ENCODE measurements at places on chromosomes 5 and 9.

GRCh38 chr9:37650873-37651768, at the start of gene FRMPD1:
FRMPD1 (plus strand) TSS chr9:37650954; CDS start chr9:37692642, 41,688 bp downstream.
- DNase-seq = peak; percentile 7

- DNase-seq = peak; percentile 44
Observed at GRCh38 chr5:149765932-149766331, 35.8 kb downstream of the PPARGC1B start.

GRCh38 chr9:89183146-89183545, 4.5 kb upstream of the SHC3 start:
- no peak for DNase-seq

- no peak for DNase-seq
Observed at GRCh38 chr5:45295231-45295630, 400.9 kb downstream of the HCN1 start.

DNA sequence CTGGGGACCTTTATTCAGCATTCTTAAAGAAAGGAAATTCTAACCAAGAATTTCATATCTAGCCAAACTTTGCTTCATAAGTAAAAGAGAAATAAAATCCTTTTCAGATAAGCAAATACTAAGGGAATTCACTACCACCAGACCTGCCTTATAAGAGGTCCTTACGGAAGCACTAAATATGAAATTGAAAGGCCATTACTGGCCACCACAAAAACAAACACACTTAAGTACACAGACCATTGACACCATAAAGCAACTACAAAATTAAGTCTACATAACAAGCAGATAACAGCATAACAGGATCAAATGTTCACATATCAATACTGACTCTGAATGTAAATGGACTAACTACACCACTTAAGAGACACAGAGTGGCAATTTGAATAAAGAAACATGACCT, 361.4 kb upstream of the POU5F2 start:
- DNase-seq = no peak

DNA sequence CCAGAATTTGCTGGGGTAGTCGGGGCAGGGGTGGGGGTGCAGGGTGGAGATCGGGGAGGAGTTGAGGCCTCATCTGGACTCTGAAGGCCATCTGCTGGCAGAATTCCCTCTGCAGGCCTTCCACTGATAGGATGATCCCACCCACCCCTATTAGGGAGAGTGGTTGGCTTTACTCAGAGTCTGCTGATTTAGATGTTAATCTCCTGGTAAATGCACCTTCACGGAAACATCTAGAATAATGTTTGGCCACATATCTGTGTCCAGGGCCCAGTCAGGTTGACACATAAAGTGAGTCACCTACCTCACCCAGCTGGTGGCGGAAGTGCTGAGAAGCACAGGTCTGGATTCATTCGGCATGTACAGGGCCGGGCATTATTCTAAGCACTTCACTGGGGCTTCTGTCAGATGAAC, 50.0 kb downstream of the DAPK1 start:
- DNase-seq = no peak

- DNase-seq = no peak
Observed at GRCh38 chr5:66417781-66418180, 178.4 kb upstream of the MAST4 start.

DNA sequence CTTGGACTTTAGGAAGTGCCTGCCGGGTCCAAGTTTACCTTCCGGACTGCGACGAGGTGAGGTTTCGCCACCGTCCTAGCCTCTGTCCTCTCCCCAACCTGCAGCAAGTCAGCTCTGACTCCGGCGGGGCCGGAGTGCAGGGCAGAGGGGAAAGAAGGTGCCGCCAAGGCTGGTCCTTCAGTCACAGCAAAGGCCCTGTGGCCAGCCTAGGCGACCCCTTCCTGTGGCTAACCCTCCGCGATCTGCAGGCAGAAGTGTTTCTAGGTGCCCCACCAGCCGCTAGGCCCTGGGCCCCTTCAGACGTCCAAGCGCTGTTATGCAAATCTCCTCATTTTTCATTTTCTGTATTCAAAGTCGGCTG, 11.1 kb upstream of the NKX2-5 start:
- no peak for DNase-seq

GRCh38 chr9:109997682-109998081, 210.3 kb downstream of the C9orf152 start:
- DNase-seq = no peak

DNA sequence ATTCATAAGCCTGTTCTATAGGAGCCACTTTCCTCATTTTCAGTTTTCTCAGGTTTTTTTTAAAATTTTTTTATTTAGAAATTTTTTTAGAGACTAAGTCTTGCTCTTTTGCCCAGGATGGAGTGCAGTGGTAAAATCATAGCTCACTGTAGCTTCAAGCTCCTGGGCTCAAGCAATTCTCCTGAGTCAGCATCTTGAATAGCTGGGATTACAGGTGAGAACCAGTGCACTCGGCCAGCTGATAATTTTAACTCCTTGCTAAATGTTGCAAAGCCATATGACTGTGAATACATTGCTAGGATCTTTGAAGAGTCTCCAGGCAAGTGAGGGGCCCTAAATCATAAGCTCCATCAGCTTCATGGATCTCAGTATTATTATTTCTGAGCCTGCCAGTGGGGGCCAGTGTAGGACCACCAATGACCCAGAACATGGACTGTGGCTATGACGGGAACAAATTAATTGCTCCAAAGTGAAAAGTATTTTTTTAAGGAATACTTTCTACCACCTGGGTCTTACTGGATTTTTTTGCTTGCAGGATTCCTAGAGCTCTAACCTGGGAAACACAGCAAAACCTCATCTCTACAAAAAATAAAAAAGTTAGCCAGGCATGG, 5.7 kb upstream of the GAPVD1 start:
- DNase-seq = peak; percentile 12

- DNase-seq = no peak
Observed at GRCh38 chr9:84756731-84757130, 87.2 kb downstream of the NTRK2 start.

DNA sequence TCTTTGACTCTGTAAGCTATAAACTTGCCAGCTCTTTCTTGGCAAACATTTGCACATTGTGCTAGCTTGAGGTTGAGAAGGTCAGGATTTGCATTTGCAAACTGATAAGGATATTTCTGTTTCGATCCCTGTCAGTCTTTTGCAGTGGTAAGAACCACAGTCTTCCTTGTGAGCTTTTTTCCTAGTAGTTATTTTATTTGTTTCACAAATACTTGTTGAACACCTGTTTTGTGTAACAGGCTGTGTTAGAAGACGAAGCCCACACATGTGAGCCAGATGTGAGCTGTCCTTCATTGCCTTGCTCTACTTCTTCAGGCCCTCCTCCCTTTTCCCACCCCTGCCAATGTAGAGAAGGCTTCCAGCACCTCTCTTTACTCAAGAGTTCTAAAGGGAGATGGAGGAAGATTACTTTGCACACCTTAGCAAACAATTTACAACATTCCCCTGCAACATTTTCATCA, 327.0 kb upstream of the KLF4 start:
- no peak for DNase-seq

DNA sequence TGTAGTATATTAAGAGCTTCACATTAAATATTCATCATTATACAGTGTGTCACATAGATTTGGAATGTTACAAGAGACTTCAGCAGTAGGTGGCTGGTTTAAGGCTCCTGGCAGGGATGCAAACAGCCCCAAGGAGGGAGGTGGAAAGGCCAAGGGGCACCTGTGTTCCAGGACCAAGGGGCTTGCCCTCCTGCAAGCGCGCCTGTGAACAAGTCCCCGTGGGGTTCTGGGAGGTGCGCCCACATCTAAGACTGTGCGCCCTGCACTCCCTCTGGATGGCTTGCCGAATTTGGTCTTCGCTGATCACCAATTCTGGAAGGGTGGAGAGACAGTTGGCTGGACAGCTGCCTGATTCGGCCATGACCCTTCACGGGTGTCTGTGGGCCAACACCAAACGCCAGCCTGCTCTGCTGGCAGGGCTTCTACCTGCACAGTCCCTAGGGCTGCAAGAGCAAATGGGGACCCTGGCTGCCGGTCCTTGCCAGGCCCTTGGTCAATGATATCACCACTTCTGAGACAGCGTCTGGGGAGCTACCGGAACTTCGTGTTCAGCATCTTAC, 12.1 kb upstream of the SLC25A51 start:
- DNase-seq = no peak

GRCh38 chr9:31774571-31774970, 609.9 kb upstream of the ACO1 start:
- no peak for DNase-seq

- peak; percentile 51 for DNase-seq
Observed at GRCh38 chr9:28234894-28235277, 661.6 kb upstream of the C9orf72 start.

DNA sequence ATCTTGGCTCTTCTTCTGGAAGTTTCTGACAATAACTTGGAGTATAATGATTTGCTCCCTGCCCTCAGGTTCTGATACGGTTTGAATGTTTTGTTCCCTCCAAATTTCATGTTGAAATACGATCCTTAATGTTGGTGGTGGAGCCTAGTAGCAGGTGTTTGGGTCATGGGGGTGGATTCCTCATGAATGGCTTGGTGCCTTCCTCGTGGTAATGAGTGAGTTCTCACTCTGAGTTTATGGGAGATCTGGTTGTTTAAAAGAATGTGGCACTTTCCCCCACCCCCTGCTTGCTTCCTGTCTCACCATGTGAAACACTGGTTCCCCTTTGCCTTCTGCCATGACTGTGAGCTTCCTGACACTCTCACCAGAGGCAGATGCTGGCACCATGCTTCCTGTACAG, 103.0 kb upstream of the OSMR start:
- no peak for DNase-seq

- DNase-seq = peak; percentile 12
Observed at GRCh38 chr5:133967698-133968203, 674 bp downstream of the C5orf15 start.

GRCh38 chr9:137108608-137109249, 5.8 kb downstream of the DPP7 start:
- peak; percentile 11 for DNase-seq

- no peak for DNase-seq
Observed at GRCh38 chr9:82180711-82181110, 192.1 kb downstream of the SPATA31D1 start.

DNA sequence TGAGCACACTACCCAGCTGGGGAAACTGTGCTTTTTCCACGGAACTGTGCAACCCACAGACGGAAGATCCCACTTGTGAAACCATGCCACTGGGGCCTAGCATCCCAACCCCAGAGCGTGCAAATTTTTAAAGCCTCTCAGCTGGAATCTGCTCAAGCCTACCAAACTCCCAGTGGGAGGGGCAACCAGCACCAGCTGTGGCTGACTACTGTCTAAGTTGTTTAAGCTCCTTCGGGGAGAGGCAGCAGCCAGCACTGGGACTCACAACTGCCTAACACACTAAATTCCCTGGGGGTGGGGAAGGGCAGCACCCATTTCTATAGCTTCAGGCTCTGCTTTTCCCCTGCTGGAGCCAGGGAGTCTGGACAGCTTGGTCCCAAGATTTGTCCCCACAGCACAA, 287.6 kb upstream of the MSX2 start:
- no peak for DNase-seq

DNA sequence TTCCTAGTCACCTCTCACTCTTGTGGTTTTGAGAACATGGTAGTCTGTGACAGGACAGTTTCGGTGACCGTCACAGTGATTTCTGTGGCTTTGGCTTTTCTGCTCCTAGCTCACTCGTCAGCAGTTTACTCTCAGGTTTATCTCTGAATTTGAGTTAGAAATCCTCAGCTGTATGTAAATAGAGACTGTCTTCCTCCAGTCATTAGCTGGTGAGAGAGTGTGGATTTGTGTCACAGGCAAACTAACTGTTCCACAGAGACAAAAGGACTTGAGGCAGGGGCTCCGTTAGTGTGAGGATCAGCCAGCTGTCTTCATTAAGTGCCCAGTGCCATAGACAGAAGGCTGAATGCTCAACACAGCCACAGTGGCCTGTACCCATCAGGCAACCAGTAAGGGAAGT, 131.4 kb downstream of the CD180 start:
- no peak for DNase-seq

- no peak for DNase-seq
Observed at GRCh38 chr9:71130521-71130920, 9.1 kb upstream of the TRPM3 start.

GRCh38 chr5:17314907-17315471, 97.6 kb downstream of the BASP1 start:
- DNase-seq = peak; percentile 52

- no peak for DNase-seq
Observed at GRCh38 chr9:115671963-115672305, 481.7 kb upstream of the PAPPA start.

GRCh38 chr5:55923865-55924500, 70.8 kb downstream of the IL6ST start:
- no peak for DNase-seq

DNA sequence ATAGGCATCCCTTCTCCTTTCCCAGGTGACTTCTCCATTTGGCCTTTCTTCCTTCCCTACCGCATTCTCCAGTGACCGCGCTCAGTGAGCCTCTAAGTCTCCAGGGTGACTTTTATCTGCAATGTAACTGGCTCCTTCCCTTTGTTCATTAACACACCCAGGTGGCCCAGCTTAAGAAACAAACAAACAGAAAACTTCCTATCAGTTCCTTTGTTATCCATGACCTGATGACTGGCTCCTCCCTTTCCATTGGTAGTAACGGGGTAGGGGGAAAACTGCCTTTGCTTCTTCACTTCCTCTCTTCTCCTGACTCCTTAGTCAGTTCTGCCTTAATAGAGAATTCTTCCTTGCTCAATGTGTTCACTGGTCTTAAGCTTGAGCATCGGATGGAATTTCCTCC, 7.0 kb upstream of the SH3GL2 start:
- DNase-seq = no peak

DNA sequence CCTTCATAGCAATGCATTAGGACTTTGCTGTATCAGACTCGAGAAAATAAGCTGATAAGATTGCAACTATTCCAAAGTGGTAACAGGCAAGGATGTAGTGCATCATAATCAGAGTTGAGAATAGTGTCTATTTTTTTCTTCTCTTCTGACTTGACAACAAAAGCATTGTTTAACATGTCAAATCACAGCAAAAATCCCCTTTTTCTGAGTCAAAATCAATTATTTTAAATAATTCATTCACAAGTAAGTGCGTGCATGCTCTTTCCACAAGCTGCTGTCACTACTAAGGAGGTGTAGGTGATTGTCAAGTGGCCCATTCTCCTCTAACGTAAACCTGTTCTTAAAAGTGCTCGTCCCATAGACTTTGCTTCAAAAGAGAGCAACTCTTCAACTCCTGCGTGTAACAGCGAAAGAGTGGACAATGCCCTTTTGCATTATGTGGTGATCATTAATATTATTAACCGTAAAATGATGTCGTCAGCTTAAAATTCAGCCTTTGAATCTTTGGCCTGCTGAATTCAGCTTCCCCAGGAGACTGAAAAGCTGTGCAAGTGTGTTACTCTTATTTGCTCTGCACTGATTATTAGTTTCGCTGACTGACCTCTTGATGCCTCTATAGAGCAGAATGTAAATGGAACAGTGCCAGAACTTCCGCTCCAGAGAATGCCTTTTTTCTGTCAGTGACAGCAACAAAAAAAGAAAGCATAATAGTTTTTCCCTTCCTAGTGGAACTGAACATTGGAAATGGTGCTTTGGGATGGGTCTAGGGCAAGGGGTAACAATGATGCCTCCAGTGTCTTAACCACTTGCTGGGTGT, 680.8 kb upstream of the SEMA6A start:
- DNase-seq = no peak

Data from MV-4-11 (cell line).